Activated naive CD4-positive, alpha-beta T cell treated with anti-CD3 and anti-CD28 coated beads for 36 hours (primary cell): ENCODE measurements at places on chromosomes 4 and X. TPM values are rescaled to one million over a fixed set of nuclear protein-coding genes. Genes with fewer than 3 reads are reported as not detected.
A peak's percentile ranks its signal among the peaks of the same experiment; 100 is the strongest.

GRCh38 chr4:78640714-78641113, 89.1 kb downstream of the ANXA3 start:
- no peak overlapping the region for H3K4me3 ChIP-seq
- DNase-seq, result no peak
- no peaks in the 10 kb centered on the region for H3K36me3 ChIP-seq
- H3K4me1 ChIP-seq, result peaks cover 19% of the 10 kb centered on the region
- H3K27me3 ChIP-seq, result no peaks in the 10 kb centered on the region

- peak overlapping the region; percentile 80 for H3K4me3 ChIP-seq
- H3K4me1 ChIP-seq, result peaks cover 81% of the 10 kb centered on the region
- H3K36me3 ChIP-seq, result no peaks in the 10 kb centered on the region
These were observed 23.3 kb upstream of the TMSB4X start for GRCh38 chrX:12951595-12951975.

GRCh38 chr4:178255172-178255571, 812.9 kb upstream of the AGA start:
- no peaks in the 10 kb centered on the region for H3K4me1 ChIP-seq
- H3K27ac ChIP-seq, result no peak overlapping the region
- no peaks in the 10 kb centered on the region for H3K27me3 ChIP-seq
- no peak for DNase-seq
- no peaks in the 10 kb centered on the region for H3K36me3 ChIP-seq

GRCh38 chr4:137768196-137768595, 235.9 kb upstream of the PCDH18 start:
- H3K27ac ChIP-seq, result no peak overlapping the region
- H3K36me3 ChIP-seq, result no peaks in the 10 kb centered on the region
- H3K4me3 ChIP-seq, result no peak overlapping the region
- H3K27me3 ChIP-seq, result no peaks in the 10 kb centered on the region
- H3K4me1 ChIP-seq, result no peaks in the 10 kb centered on the region

Gene EPGN
- total RNA-seq, result not detected
